ENCODE measurements at places on chromosomes 4 and X. TPM values are rescaled to one million over a fixed set of nuclear protein-coding genes. Genes with fewer than 3 reads are reported as not detected.

The CFAP299 gene
- not detected for polyA plus RNA-seq

The PNPLA4 gene
- 45.3 TPM for polyA plus RNA-seq

The HGFAC gene
- 0.86 TPM for polyA plus RNA-seq

The FRMD7 gene
- 2.5 TPM for polyA plus RNA-seq

The USP17L15 gene
- not detected for polyA plus RNA-seq

The RAB9B gene
- 0.26 TPM for polyA plus RNA-seq

The GPC3 gene
- 52.5 TPM for polyA plus RNA-seq

All from kidney (tissue), 22 donors.